ENCODE measurements at places on chromosomes 4 and X.

DNA sequence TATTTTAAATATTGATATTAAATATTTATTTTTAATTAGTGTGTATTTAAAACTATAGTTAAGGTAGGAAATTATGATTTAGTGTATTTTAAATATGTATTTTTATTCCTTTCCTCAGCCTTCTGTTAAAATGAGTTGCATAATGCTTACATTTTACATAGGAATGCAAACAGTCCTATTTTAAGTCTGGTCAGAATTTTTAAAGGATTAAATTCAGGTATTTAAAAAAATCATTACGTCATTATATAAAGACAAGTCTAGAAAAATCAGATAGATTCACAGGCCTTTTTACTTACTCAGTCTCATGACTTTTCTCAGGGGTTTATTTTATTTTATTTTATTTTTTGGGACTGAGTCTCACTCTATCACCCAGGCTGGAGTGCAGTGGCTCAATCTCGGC, 50.4 kb upstream of the RPA4 start:
- no peak for DNase-seq

- DNase-seq, result peak; percentile 8
Measured at GRCh38 chrX:38260231-38260630, 39.6 kb upstream of the SRPX start.

DNA sequence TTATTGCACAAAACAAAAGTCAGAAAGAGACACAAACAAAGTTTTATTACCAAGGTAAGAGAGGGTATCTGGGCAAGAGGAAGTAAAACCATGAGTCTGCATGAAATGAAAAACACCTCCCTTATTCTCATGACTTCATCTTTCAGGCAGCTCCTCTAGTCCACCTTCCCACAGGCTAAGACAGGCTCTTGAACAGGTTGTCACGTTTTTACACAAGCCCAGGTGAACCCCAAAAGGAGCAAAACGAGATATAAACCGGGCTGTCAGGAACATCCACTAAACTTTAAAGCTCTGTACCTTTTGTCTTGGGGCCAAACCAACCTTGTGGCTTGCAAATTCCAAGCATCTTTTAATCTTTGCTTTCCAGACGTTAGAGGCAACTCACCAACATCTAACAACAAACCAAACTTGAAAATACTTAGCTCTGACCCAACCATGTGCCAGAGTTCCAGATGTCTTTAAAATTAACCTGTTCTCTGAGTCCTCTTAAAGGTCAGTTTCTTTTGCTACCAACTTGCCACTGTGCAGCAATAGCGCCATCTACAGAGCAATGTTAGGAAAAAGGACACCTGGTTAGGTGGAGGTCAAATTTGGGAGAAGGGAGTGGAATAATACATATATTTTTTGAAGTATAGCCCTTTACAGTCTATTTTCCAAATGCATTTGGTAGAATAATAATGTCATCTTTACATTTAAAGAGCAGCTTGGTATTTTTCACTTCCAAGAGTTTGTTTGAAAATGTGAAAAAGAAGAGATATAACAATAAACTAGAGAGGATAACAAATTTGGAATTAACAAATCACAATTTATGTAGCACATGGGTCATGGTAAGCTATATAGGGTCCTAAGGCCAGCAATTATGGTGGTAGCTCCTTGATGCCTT, 73.1 kb downstream of the QRFPR start:
- DNase-seq, result no peak

DNA sequence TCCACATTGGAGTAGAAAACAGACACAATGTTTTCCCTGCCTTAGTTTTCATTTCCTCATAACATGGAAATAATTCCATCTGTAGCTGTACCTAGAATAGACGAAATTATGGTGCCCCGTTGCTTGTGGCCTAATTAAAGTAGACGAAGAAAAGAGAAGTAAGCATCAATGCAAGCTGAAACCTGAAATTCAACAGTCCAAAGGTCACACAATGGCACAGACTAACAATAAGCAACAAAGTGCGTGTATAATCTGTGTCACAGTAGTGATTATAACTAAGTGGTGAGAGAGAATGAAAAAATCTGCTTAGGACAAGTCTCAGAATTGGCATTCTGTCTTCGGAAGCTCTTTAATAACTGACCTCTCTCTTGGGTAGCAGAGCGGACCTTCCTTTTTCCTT, 24.3 kb downstream of the MAGEB17 start:
- DNase-seq, result no peak

DNA sequence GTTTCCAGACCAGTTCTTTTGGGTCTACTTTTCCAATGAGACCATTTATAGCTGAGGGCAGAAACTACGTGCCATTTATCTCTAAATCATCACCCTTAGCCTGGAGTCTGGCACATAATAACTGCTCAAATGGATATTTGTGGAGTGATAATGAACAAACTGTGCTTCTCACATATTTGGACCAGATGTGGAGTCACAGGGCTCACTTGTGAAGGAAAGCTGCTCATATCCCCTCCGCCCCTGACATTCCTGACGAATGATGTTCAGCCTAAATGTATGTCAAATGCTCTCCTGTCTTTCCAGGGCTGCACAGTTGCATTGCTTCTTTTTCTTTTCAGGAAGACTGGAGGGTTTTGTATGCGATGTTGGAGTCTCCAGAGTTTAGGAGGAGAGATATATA, 110.1 kb downstream of the GBA3 start:
- no peak for DNase-seq

DNA sequence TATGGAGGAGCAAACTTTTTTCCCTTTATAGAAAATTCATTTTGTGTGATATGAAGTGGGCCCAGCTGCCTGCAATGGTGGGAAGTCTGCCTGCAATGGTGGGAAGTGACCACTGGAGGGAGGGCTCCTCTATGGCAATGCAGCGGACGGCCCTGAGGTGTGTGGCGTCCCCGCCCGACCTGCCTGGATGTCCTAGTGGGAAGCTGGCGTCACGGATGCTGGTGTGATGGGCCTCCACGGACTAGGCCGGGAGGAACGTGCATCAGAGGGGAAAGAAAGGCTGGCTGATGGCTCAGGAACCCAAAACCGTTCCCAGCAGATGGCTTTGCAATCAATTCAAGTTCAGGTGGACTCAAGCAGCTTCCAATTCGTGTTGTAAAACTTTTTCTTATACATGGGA, 177.9 kb downstream of the AFAP1 start:
- DNase-seq, result peak; percentile 81

DNA sequence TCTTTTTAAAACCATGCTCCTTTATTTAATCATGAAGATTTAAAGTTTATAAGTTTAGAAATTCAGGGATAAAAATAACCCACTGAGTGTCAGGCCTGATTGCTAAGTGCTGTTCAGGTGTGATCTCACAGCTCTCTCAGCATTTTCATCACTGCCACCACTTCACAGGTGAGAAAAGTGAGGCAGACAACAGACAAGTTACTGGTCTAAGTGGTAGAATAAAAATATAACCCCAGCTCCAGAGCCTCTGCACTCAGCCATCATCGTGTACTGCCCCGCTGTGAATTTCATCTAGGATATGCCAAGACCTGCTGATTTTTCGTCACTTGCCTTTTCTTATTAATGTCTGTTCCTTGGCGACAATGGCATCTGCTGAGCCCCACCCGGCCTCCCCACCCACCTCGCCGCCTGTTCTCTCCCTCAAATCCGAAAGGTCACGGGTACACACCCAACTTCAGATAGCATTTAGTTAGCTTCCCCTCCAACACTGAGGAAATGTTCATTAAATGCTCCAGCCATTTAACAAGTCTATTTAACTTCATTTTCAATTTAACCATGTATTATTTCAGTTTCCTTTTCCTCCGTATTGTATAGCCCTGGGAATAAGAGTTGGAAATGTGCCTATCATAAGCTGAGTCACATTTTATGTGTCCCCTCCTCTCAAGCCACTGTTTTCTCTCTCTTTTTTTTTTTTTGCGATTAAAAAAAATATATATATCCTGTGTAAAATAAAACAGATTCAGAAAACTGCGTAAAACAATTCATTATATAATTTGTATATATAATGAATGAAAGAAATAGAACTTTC, 236.5 kb downstream of the CBR4 start:
- DNase-seq, result no peak

DNA sequence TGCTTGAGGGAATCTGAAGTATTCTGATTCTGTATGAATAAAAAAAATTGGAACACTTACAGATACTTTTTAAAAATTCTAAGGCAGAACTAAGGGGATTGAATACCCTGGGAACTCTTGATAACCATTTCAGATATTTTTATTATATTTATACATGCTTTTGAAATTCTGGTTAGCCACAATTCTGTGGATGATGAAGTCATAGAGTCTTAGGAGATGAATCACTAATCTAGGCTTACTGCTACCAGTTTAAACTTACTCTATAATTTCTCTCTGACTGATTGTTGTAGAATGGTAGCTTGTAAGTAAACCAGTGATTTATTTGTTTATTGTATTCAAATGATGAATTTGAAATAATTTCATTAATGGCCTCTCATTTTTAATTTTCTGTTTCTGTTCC, 11.4 kb upstream of the SLAIN2 start:
- no peak for DNase-seq

- DNase-seq, result no peak
Measured at GRCh38 chr4:22573198-22573597, 57.3 kb upstream of the ADGRA3 start.

DNA sequence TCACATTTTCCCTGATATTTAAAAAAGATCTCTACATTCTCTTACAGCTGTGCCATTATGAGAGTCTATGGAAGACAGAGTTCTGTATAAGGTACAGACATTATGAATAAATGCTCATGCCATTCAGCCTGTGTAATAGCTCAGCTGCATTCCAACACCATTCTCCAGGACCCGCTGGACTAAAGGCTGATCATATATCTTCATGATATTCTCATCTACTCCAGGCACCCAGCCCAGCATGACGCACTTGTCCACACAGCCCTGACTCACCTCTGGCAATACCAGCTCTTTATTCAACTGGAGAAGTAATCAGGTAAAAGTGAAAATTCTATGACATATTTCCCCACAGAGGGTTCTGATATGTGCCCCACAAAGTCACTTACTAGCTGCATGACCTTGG, 437.5 kb upstream of the FGF16 start:
- no peak for DNase-seq

- no peak for DNase-seq
Measured at GRCh38 chr4:23368081-23368697, 521.7 kb downstream of the PPARGC1A start.

GRCh38 chr4:125420526-125420925, 105.8 kb downstream of the FAT4 start:
- DNase-seq, result no peak

DNA sequence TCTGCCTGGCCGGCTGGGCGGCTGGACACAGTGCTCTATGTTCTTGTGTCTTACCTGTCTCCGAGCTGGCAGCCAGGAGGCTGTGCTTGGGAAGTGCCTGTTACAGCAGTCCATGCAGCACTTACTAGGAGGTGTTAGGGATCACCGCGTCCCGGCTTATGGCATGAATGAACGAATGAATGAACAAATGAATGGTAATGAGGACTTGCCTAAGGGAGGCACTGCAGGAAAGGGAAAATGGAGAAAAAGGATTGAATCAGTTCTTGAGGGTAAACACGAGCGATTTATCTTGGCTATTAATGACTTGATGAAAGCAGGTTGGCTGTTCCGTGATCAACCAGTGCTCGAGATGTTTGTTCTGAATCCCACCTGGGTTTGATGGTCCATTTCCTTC, 31.1 kb downstream of the TBC1D14 start:
- no peak for DNase-seq

GRCh38 chr4:145436796-145437195, 44.9 kb upstream of the SMAD1 start:
- no peak for DNase-seq

- peak; percentile 2 for DNase-seq
Measured at GRCh38 chrX:103533511-103534216, 14.4 kb upstream of the RAB40A start.

- no peak for DNase-seq
Measured at GRCh38 chrX:40727093-40727492, 8.2 kb downstream of the MED14 start.

GRCh38 chr4:150960818-150961217, 54.3 kb downstream of the LRBA start:
- DNase-seq, result no peak

DNA sequence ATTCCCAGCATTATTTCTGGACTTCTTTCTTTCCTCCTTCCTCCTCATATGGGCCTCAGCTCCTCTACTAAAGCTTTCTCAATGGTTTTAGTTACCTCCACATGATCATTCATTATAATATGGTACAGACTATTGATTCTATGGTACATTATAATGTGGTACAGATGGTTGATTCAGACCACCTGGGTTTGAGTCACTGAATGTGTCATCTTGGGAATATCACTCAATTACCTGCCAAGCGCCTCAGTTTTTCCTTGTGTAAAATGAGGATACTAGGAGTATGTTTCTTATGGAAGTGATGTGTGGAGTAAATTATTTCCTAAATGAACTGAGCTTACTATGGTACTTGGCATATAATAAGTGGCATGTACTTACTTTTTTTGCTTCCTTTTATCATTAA, 27.7 kb downstream of the SLIT2 start:
- no peak for DNase-seq

- DNase-seq, result no peak
Measured at GRCh38 chr4:158129694-158130093, 43.1 kb downstream of the GASK1B start.

- DNase-seq, result no peak
Measured at GRCh38 chrX:133681421-133681820, 266.1 kb upstream of the GPC4 start.

GRCh38 chr4:39682138-39682537, 15.8 kb upstream of the UBE2K start:
- no peak for DNase-seq

DNA sequence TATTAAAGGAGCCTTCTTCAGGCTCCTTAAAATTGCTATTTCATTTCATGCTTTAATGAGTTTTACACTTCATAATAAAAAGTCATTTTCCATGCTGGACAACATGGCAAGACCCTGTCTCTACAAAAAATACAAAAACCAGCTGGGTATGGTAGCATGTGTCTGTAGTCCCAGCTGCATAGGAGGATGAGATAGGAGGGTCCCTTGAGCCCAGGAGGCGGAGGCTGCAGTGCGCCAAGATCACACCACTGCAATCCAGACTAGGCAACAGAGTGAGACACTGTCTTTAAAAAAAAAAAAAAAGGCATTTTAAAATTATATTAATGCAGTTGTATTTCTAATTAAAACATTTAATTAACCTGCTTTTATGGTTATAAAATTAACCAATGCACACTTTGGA, 49.2 kb downstream of the PDS5A start:
- DNase-seq, result no peak

DNA sequence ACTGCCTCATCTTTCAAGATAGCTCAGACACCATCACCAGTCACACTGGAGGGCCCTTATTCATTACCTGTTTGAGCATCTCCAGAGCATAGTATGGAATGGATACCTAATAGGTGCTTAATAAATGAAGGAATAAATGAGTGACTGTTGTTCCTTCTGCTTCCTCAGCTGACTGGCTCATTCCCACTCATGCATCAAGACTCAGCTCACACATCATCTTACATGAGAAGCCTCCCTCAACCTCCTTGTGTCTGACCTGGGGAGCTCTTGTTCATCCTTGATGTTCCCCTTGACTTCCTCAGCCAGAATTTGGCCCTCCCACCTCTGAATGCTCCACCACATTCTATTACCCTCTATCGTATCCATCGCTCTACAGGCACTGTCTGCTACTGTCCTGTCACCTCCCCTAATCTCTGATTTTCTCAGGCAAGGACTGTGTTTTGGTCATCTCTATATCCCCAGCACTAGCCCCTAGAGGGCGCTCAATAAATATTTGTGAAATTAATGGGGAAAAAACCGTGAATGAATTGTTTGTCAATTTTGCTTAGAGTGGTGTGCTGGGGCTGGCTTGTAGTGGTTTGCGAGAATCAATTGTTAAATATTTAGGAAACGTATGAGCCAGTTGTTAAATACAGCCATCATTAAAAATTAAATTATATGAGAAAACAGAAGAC, 88.3 kb downstream of the NHSL2 start:
- DNase-seq, result peak; percentile 20
